ENCODE measurements at places on chromosomes 4 and X.

GRCh38 chrX:1323315-1323714, 13.3 kb upstream of the IL3RA start:
- DNase-seq = no peak

- no peak for DNase-seq
These were observed 13.1 kb downstream of the SCML1 start for GRCh38 chrX:17750436-17750835.

- no peak for DNase-seq
These were observed 153.6 kb downstream of the RBMX2 start for GRCh38 chrX:130555341-130555740.

GRCh38 chr4:172630280-172630679, 538.3 kb upstream of the GALNT7 start:
- DNase-seq = no peak

DNA sequence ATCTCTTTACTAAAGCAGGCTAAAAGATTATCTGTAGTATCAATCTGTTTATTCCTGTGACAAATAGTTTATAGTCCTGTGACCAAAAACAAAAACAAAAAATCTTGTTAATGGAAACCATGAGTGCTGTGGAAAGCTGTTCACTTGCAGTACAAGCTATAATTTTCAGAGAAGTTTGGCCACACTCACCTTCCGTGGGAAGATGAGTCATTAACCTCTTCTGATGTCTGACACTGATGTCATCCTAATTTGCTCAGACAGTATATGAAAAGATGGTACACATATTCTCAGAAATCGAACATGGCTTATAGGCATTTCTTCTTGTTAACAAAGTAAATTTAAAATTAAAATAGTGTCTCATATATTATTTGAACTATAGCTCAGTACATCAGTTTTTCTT, 19.9 kb upstream of the ENPP6 start:
- no peak for DNase-seq

- no peak for DNase-seq
These were observed 1294.9 kb downstream of the ADGRL3 start for GRCh38 chr4:62495032-62495431.

DNA sequence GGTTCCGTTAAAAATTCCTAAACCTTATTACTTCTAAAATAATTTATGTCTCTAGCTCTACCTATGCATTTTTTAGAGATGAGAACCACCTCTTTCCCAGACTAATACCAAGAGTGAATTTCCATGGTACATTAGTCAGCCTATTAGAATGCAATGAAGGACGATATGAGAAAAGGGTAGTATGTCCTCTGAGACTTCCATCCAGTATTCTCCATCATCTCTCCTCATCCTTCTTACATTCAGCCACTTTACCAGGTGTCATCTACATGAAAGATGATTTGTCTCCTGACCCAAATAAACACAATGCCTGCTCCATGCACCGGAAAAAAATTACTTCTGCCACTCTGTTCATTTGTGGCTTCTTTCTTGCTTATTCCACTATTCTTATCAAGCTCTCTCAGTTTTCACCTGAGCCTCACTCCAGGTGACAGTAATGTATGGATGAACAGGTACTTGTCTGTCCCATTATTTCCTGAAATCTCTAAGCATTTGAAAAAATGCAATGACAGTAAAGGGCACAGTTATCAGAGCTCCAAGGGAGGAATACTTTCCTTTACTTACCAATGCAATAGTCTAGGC, 97.9 kb downstream of the MAB21L2 start:
- no peak for DNase-seq

- DNase-seq = no peak
These were observed 473.0 kb upstream of the NWD2 start for GRCh38 chr4:36771411-36772153.

DNA sequence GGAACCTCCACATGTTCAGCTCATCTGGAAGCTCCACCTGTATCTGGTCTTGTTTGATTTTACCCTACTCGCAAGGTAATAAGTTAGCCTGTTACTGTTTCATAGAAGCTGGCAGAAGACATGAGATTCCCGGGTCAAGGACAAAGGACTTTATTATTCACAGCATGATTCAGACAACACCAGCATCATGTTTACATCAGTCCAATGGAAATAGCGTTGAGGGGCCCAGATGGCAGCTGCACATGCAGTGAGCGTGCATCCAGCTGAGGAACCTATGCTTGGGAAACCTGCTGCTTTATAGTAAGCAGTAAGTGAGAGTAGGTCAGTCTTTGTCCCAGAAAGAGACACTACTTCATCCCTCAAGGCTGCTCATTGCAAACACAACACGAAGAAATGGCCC, 19.8 kb downstream of the TSPAN5 start:
- no peak for DNase-seq

DNA sequence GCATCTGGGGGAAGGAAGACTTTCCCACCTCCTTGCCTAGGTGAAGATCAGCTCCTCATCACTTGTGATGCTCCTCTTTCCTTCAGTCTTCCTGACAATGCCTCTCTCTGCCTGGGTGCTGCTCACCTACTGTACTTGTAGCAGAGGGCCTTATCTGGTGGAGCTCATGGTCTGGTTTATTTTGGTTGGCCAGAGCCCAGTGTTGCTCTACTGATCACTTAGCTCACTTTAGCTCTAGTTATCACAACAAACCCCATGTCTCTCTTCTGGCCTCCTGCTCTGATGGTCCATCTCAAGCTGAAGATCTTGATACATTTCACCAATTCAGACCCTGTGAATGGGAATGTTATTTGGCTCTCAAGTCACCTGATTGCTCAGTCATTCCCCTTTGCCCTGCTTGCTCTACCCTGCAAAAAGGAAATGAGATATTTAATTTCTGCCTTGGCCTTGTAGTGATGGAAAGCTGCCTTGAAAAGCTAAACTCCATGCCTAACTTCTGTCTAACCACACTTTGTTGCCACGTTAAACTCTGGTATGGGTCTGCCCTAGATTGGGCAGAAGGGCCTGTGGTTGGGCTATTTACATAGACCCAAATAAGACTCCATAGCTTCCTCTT, 30.3 kb upstream of the ADH1C start:
- no peak for DNase-seq

Data from NCI-H2029 treated with DMSO at 0.1 percent for 48 hours (cell line).